Brain microvascular endothelial cell (primary cell): ENCODE measurements at places on chromosomes 12 and 14.

- DNase-seq = no peak
These were observed 157.3 kb downstream of the EGLN3 start for GRCh38 chr14:33793398-33794110.

- no peak for DNase-seq
These were observed 55.6 kb upstream of the OR5AU1 start for GRCh38 chr14:21211509-21211908.

DNA sequence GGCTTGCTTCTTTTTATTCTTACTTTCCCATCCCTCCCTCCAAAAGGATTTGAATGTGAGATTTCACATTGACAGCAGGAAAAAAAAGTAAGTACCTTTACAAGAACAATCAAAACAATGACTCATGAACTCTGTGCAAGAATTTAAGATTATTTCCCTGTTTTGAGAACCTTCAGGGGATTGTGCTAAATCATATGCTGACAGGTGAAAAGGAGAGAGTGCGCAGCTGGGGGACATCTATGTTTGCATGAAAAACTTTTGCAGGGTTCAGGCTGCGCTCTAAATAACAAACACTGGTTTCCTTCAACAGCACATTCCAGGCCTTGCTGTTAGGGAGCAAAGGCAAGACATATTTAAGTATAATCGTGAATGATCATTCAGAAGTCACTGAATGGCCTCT is 27.3 kb downstream of the RERG start:
- no peak for DNase-seq

DNA sequence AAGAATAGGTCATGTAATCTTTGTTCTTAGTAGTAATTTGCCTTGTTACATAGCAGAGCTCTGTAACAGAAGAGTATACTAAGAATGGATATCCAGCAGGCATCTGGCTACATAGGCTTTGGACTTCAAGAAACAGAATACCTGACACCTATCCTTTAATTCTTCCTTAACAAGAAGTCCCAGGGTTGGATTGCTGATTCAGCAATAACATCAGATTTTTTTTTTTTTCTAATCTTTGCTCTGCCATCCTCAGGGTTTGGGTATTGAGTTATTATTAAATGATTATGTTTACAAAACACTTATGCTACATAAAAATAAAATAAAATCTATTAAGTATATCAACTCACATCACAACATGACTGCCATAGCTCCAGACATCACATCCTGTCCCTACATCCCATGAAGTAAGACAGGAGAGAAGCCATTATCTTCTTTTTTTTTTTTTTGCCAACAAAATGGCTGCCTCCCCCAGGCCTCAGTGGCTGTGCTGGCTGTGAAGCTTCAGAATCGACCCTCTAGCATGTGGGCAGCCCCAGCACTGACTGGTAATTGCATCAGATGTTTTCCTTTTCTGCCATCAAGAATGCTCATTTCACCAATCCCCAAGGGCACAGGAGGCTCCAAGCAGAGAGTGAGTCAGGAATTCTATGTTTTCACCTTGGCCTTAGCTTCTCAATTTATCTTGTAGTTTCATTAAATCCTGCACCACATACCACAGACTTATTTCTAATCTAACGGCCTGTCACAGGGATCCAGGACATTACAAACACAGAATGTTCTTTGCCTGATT is 186.2 kb downstream of the DICER1 start:
- no peak for DNase-seq

GRCh38 chr12:108400481-108400880 is 61.4 kb upstream of the CMKLR1 start:
- DNase-seq = no peak

- peak; percentile 25 for DNase-seq
These were observed 24.3 kb downstream of the DDX24 start for GRCh38 chr14:94056579-94057308.

DNA sequence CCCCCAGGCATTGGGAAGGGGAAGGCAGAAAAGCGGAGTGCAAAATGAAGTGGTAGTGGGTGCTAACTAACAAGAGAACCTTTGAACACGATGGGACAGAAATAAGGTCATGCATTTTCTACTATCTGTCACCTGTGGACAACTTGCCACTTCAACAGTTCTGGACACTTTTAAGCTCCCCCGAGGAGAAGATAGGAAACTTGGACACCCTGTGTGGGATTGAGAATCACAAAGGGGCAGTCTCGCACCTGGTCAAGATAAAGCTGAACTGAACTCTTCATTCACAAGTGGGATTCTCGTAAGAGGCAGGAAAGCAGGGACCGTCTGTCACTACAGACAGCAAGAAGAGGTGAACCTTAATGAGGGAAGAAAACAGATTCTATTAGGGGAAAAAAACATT is 51.6 kb downstream of the EIF2S3B start:
- no peak for DNase-seq

GRCh38 chr14:99055816-99056215 is 216.2 kb downstream of the BCL11B start:
- DNase-seq = no peak

DNA sequence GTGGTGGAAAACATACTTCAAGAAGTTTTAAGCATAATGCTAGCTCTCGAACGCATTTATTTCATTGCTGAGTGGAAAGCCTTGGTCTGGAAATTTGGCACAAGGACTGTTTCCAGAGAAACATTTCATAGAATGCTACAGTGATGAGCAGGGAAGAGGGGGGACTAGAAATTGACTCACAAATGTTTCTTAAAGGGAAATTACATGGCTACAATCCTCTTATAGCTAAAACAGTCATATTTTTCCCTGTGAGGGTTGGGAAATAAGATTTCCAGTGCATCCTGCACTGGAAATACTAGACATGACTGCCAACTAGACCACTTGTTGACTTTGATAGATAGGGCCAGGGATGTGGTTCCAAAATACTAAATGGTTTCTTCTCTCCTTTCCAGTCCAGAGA is 197.3 kb upstream of the RGS6 start:
- DNase-seq = no peak

- DNase-seq = no peak
These were observed 405.2 kb downstream of the EGLN3 start for GRCh38 chr14:33545696-33546095.

DNA sequence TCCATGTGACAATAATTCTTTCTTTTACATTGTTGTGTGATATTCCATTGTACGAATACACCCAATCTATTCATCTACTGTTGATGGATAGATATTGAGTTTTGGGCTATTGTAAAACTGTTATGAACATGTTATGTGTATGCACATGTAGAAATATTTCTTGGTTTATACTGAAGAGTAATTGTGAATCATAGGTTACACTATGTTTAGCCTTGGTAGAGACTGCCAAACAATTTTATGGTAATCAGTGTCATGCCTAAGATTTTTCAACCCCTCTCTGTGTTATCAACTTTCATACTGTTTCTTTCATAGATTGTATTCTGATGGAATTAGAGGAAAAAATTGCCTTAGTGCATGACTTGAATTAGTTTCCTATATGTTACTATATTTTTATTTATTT is 39.5 kb downstream of the FRMD6 start:
- DNase-seq = no peak

GRCh38 chr14:24339284-24340151 is at the start of gene RIPK3:
Gene RIPK3, minus strand, starts transcription at chr14:24339991. Its CDS starts 165 bp downstream, at chr14:24339826.
- no peak for DNase-seq

GRCh38 chr12:52896190-52897100 is 8.4 kb downstream of the KRT8 start:
- no peak for DNase-seq

- peak; percentile 57 for DNase-seq
These were observed 39.9 kb upstream of the MDGA2 start for GRCh38 chr14:47715330-47715729.

DNA sequence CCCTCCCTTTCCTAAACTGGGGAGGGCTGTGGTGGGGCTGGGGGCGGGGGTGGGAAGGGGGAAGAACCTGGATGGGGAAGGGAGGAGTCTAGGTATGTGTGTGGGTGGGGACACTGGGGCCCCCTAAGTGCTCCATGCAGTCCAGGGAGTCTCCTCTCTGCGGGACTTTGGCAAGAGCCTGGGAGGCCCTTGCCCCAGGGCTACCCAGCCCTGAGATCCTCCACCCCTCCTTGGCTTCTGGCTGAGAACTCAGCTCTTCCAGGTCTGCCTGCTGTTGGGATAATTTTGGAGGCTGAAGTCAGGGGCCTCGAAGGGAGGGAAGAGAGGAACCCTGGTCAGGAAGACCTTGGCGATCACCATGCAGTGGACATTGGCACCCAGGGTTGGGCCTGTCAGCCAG is 2.2 kb upstream of the DLK1 start:
- DNase-seq = no peak

DNA sequence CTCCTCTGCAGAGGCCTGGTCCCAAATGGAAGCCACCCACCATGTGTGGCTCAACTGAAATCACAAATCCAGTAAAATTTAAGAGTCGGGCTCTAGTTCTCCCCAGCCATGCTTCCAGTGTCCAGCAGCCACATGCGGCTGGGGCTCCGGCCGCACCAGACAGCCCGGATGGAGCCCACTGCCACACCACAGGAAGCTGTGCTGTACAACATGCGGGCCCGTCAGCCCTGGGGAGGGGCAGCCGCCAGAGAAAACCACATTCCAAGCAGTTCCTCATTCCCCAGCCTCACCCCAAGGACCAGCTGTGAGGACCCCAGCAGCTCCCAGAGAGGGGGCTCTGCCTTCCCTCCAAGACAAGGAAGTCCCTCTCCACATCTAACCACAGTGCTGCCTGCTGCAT is 135.0 kb downstream of the NCOR2 start:
- DNase-seq = no peak
